ENCODE measurements at places on chromosomes 7 and 10. TPM values are rescaled to one million over a fixed set of nuclear protein-coding genes. Genes with fewer than 3 reads are reported as not detected.

The BTBD16 gene
- total RNA-seq: 0.35 TPM

The PGAM1 gene
- total RNA-seq: 139 TPM

The OPN1SW gene
- not detected for total RNA-seq

The MEOX2 gene
- 21.9 TPM for total RNA-seq

The C7orf33 gene
- total RNA-seq: not detected

The CPXM2 gene
- 9.7 TPM for total RNA-seq

The WEE2 gene
- not detected for total RNA-seq

The CXCL12 gene
- 40.8 TPM for total RNA-seq

The RELN gene
- 5.6 TPM for total RNA-seq

The SLC35G1 gene
- total RNA-seq: 4.4 TPM

GRCh38 chr7:93973134-93973533 is 31.0 kb downstream of the BET1 start:
- H3K36me3 ChIP-seq: no peaks in the 10 kb centered on the region
- no peaks in the 10 kb centered on the region for H3K4me1 ChIP-seq
- no peak overlapping the region for H3K4me3 ChIP-seq
- no peaks in the 10 kb centered on the region for H3K27me3 ChIP-seq
- no peak overlapping the region for H3K27ac ChIP-seq
- no peak for DNase-seq

DNA sequence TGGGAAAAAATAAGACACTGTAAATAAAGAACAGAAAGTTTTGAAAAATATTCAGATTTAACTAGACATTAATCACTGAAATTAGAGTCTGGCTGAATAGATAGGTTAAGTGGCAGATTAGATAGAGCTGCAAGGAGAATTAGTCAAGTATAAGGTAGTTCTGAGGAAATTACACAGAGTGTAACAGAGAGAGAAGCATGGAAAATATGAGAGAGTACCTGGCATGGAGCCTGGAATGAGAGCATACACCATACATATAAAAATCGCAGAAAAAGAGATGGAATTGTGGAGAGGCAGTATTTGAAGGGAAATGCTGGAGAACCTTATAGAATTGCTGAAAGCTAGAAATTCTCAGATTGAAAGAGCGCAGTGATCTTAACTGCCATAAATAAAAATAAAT is 46.9 kb downstream of the ZNRF2 start:
- no peak overlapping the region for H3K27ac ChIP-seq
- no peaks in the 10 kb centered on the region for H3K36me3 ChIP-seq
- peaks cover 9% of the 10 kb centered on the region for H3K4me1 ChIP-seq
- DNase-seq: no peak
- H3K4me3 ChIP-seq: no peak overlapping the region

DNA sequence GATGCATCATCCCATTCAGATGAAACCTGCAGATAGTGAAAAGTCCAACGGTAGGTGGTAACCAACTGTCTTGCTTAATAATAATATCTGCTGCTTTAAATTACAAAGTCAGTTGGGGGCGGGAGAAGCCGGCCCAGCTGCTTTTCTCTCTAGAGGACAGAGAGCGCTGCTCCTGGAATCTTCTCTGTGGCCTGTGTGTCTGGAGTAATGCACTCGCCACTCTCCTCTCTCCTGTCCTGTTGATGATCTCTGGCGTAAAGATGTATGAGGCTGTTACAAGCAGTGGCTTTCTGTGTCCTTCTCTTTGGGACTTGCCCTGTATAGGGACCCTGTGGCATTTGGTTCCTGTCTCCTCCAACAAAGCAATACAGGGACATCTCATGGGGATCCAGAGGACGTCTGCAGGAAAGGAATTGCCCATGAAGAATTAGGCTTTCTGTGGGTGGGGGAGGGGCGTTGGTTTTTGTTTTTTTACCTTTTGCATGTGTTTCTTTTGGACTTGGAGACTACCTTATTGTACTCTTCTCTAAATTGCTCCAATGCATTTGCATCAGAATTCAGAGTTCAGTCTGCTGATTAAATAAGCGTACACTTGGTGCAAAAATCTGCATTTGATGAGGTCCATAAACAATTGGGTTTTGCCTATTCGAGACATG is 231.6 kb downstream of the CELF2 start:
- peaks cover 10% of the 10 kb centered on the region for H3K4me1 ChIP-seq
- H3K27me3 ChIP-seq: no peaks in the 10 kb centered on the region
- H3K4me3 ChIP-seq: no peak overlapping the region
- peaks cover 46% of the 10 kb centered on the region for H3K36me3 ChIP-seq
- no peak overlapping the region for H3K27ac ChIP-seq

GRCh38 chr7:159071260-159071659 is 73.4 kb downstream of the VIPR2 start:
- no peaks in the 10 kb centered on the region for H3K27me3 ChIP-seq
- H3K4me3 ChIP-seq: no peak overlapping the region
- no peak overlapping the region for H3K27ac ChIP-seq
- no peaks in the 10 kb centered on the region for H3K36me3 ChIP-seq

GRCh38 chr10:78765726-78766335 is 302.9 kb upstream of the ZMIZ1 start:
- H3K27me3 ChIP-seq: no peaks in the 10 kb centered on the region
- H3K27ac ChIP-seq: no peak overlapping the region
- H3K36me3 ChIP-seq: no peaks in the 10 kb centered on the region
- peak; percentile 26 for DNase-seq
- no peaks in the 10 kb centered on the region for H3K4me1 ChIP-seq
- no peak overlapping the region for H3K4me3 ChIP-seq

DNA sequence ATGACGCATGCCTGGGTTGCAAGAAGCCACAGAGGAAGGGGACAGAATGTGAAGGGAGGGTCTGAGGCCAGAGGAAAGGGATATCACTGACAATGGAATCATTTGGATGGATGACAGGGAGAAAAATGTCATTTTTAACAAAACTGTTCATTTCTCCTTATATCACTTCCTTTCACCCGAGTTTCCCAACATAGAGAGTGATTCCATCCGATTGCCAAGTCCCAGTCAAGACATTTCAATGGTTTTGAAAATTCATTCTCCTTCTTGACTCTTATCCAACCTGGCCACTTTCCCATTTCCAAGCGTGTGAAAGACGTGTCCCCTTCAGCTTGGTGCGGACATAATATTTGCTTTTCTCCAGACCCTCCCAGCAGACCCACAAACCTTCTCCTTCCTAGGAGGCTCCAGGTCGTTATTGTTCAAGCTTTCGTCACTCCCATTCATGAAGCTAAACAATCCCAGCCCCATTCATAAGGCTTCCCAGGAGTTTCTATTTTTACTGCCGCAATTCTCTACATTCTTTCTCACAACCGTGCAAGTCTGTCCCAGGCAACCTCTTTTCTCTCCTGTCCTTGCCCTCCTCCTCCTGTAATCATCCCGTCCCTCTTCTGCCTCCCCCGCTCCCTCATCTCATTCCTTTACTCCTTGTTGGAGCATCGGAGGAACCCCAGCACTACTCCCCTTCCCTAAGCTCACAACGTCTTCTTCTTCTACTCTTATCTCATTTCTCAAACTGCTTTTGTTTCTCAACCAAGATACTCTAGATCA is 301.3 kb upstream of the KLF6 start:
- H3K4me3 ChIP-seq: no peak overlapping the region
- no peak overlapping the region for H3K27ac ChIP-seq
- H3K4me1 ChIP-seq: peaks cover 11% of the 10 kb centered on the region

GRCh38 chr7:30281791-30282190 is 2.6 kb upstream of the ZNRF2 start:
- H3K27ac ChIP-seq: no peak overlapping the region
- no peaks in the 10 kb centered on the region for H3K36me3 ChIP-seq
- H3K4me1 ChIP-seq: peaks cover 14% of the 10 kb centered on the region
- no peak overlapping the region for H3K4me3 ChIP-seq

DNA sequence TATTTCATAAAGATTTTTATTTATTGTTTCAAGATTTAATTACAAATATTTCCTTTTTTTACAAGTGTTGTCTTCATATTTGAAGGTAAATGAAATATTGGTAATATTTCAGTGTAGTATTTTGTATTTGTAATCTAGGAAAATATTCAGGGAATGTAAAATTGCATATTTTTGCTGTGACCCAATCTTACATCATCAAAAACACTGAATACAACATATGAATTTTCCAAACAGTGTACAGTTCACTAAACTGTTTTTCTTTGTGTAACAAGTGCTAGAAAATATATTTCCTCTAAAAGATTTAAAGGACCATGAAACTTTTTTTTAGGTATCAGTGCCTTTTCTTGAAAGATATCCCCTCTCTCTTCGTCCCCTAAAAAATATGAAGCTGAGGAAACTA is 251.9 kb upstream of the KCND2 start:
- H3K4me1 ChIP-seq: no peaks in the 10 kb centered on the region
- no peaks in the 10 kb centered on the region for H3K36me3 ChIP-seq
- no peaks in the 10 kb centered on the region for H3K27me3 ChIP-seq
- no peak for DNase-seq
- H3K4me3 ChIP-seq: no peak overlapping the region

- H3K4me1 ChIP-seq: no peaks in the 10 kb centered on the region
- no peak overlapping the region for H3K4me3 ChIP-seq
- no peak overlapping the region for H3K27ac ChIP-seq
- no peak for DNase-seq
- H3K27me3 ChIP-seq: no peaks in the 10 kb centered on the region
These were observed 20.2 kb upstream of the SUV39H2 start for GRCh38 chr10:14858338-14858960.

DNA sequence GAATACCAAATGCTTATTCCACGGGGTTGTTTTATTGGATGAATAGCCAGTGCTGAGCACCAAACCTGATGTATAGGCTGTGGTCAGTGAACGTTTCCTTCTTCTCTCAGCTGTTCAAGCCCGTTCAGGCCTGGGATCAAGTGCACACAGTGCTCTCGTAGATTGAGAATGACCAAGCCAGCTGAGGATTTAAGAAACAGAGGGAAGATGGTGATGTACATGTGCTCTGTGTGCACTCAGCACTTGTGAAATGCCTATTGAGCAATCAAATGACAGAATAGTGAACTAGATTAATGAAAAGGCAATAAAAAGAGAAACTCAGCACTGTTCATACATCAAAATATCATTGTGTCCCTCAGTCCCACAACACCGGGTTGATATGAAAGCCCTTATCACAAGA is 302.5 kb downstream of the BMPER start:
- no peaks in the 10 kb centered on the region for H3K4me1 ChIP-seq
- no peak overlapping the region for H3K4me3 ChIP-seq
- H3K27me3 ChIP-seq: no peaks in the 10 kb centered on the region
- H3K36me3 ChIP-seq: no peaks in the 10 kb centered on the region
- no peak for DNase-seq
- H3K27ac ChIP-seq: no peak overlapping the region

DNA sequence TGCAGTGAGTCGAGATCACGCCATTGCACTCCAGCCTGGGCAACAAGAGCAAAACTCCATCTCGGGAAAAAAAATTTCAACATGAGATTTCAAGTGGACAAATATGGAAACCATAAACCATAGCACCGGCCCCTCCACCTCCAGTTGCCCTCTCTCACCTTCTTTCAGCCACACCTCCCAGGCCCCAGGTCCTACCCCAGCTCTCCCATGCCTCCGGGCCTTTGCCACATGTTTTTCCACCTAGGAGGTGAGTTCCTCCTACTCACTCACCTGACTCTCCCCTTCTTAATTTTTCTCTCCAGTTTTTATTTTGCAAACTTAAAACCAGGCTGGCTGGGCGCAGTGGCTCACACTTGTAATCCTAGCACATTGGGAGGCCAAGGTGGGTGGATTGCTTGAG is 13.7 kb upstream of the CLDN4 start:
- no peak overlapping the region for H3K27ac ChIP-seq
- no peaks in the 10 kb centered on the region for H3K36me3 ChIP-seq
- no peak overlapping the region for H3K4me3 ChIP-seq
- no peak for DNase-seq

- H3K27me3 ChIP-seq: no peaks in the 10 kb centered on the region
- H3K36me3 ChIP-seq: no peaks in the 10 kb centered on the region
- H3K27ac ChIP-seq: peak overlapping the region; percentile 76
- H3K4me1 ChIP-seq: peaks cover 67% of the 10 kb centered on the region
- H3K4me3 ChIP-seq: peak overlapping the region; percentile 19
- DNase-seq: peak; percentile 93
These were observed 9.9 kb downstream of the TTYH3 start for GRCh38 chr7:2641406-2642393.

GRCh38 chr10:35153716-35154115 is 27.1 kb downstream of the CREM start:
- no peak overlapping the region for H3K27ac ChIP-seq
- DNase-seq: no peak
- H3K27me3 ChIP-seq: no peaks in the 10 kb centered on the region
- H3K4me1 ChIP-seq: no peaks in the 10 kb centered on the region
- no peak overlapping the region for H3K4me3 ChIP-seq

GRCh38 chr10:24313283-24313682 is 104.3 kb downstream of the KIAA1217 start:
- H3K27ac ChIP-seq: no peak overlapping the region
- no peak overlapping the region for H3K4me3 ChIP-seq
- H3K36me3 ChIP-seq: no peaks in the 10 kb centered on the region
- no peaks in the 10 kb centered on the region for H3K4me1 ChIP-seq
- no peaks in the 10 kb centered on the region for H3K27me3 ChIP-seq

DNA sequence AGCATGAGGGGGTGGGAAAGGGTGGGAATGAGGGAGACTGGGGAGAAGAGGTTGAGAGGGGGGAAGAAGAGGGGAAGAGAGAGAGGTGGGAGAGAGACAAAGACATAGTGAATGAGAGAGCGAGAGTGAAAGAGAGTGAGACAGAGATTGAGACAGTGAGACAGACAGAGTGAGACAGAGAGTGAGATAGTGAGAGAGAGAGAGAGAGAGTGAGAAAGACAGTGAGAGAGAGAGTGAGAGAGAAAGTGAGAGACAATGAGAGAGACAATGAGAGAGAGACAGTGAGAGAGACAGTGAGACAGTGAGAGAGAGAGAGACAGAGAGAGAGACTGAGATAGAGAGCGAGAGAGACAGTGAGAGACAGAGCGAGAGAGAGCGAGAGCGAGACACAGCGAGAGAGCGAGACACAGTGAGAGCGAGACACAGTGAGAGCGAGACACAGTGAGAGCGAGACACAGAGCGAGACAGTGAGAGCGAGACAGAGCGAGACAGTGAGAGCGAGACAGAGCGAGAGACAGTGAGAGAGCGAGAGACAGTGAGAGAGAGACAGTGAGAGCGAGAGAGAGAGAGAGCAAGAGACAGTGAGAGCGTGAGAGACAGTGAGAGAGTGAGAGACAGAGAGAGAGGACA is 10.1 kb downstream of the TMEM243 start:
- H3K4me3 ChIP-seq: no peak overlapping the region
- no peak overlapping the region for H3K27ac ChIP-seq
- no peaks in the 10 kb centered on the region for H3K36me3 ChIP-seq
- no peaks in the 10 kb centered on the region for H3K27me3 ChIP-seq
- DNase-seq: no peak

- H3K27me3 ChIP-seq: no peaks in the 10 kb centered on the region
- no peaks in the 10 kb centered on the region for H3K36me3 ChIP-seq
- H3K4me1 ChIP-seq: peaks cover 4% of the 10 kb centered on the region
- no peak overlapping the region for H3K27ac ChIP-seq
- H3K4me3 ChIP-seq: no peak overlapping the region
These were observed 207.1 kb downstream of the KCNMA1 start for GRCh38 chr10:77430530-77430929.

GRCh38 chr10:125762692-125763648 is 12.7 kb downstream of the MMP21 start:
- no peak overlapping the region for H3K27ac ChIP-seq
- no peak overlapping the region for H3K4me3 ChIP-seq
- no peaks in the 10 kb centered on the region for H3K27me3 ChIP-seq
- H3K4me1 ChIP-seq: no peaks in the 10 kb centered on the region
- DNase-seq: no peak

- no peaks in the 10 kb centered on the region for H3K36me3 ChIP-seq
- no peak for DNase-seq
- H3K4me3 ChIP-seq: no peak overlapping the region
- H3K4me1 ChIP-seq: peaks cover 20% of the 10 kb centered on the region
- H3K27ac ChIP-seq: no peak overlapping the region
- no peaks in the 10 kb centered on the region for H3K27me3 ChIP-seq
These were observed 54.8 kb upstream of the CALD1 start for GRCh38 chr7:134724606-134725005.
